ENCODE measurements at places on chromosomes 12 and 14.

GRCh38 chr14:51733147-51733546, 81.4 kb downstream of the FRMD6 start:
- DNase-seq: no peak

- no peak for DNase-seq
These were observed 118.9 kb upstream of the PLEKHG7 start for GRCh38 chr12:92583910-92584309.

DNA sequence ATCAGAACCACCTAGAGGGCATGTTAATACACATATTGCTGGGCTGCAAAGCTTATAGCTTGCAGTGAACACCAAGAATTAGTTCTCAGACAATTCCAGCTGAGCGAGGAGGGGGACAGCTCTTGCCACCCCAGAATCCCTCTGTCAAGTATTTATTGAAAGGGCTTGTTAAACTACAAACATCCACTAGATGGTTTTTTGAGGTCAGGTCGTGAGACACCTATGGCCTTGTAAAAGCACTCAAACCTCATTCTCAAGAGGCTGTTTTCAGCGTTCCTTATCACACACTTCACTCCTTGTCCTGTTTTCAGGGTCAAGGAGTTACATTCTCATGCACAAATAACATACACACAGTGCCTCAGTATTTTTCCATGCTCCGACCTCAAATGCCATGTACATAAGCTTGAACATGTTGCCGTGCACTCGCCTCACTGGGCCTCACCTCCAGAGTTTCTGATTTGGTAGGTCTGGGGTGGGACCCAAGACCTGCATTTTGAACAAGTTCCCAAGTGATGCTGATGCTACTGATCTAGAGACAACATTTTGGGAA, 98.8 kb upstream of the PTPRR start:
- DNase-seq: no peak

DNA sequence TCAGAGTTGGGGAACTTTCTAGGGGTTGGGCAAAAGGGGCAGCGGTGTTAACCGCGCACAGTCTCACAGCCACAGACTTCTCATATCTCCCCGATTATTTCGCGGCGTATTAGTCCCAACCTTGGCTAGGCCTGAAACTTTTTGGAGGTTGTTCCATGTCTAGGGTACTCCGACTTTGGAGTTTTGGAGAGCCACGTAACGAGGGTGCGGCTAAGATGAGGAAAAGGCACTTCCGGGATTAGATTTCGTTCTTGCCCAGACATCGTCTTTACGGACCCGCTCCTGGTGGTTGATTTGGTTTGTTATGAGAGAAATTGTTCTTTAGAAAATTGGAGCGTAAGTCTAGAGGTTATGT, 513 bp downstream of the CCNK start:
- no peak for DNase-seq

DNA sequence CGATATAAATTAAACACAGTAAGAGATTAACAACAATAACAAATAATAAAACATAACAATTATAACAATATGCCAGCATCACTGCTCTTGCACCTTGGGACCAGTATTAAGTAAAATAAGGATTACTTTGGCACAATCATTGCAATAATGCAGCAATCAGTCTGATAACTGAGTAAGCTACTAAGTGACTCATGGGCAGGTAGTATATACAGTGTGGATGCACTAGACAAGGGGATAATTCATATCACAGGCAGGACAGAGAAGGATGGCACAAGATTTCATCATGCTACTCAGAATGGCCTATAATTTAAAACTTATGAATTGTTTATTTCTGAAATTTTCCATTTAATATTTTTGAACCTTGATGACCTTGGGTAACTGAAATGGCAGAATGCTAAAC, 290.7 kb downstream of the ALG10B start:
- no peak for DNase-seq

- no peak for DNase-seq
These were observed 274.2 kb downstream of the SSPN start for GRCh38 chr12:26469421-26470180.

DNA sequence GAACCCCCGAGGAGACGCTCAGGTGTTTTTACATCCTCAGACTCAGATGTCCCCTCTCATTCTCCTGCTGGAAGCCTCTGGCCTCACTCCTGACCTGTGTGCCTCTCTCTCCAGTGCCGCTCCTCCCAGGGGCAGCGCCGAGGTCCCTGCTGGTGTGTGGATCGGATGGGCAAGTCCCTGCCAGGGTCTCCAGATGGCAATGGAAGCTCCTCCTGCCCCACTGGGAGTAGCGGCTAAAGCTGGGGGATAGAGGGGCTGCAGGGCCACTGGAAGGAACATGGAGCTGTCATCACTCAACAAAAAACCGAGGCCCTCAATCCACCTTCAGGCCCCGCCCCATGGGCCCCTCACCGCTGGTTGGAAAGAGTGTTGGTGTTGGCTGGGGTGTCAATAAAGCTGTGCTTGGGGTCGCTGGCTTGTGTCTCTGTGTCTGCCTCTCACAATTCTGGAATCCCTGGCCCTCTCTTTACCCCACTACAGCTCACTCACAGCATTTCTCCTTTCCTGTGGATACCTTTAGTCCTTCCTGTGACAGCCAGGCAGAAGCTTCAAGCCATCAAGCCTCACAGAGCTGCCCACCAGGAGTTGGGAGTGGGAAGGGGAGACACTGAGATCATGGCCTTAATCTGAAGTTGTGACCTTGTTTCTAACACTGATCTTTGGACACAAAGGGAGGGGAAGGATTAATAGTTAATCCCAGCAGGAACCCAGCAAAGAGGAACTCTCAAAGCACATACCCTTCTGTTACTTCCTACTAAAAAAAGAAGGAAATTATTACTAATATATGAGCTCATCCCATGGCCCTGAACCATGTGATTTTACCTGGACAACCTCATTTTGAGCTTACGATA, 1.1 kb upstream of the SOAT2 start:
- DNase-seq: peak; percentile 13

DNA sequence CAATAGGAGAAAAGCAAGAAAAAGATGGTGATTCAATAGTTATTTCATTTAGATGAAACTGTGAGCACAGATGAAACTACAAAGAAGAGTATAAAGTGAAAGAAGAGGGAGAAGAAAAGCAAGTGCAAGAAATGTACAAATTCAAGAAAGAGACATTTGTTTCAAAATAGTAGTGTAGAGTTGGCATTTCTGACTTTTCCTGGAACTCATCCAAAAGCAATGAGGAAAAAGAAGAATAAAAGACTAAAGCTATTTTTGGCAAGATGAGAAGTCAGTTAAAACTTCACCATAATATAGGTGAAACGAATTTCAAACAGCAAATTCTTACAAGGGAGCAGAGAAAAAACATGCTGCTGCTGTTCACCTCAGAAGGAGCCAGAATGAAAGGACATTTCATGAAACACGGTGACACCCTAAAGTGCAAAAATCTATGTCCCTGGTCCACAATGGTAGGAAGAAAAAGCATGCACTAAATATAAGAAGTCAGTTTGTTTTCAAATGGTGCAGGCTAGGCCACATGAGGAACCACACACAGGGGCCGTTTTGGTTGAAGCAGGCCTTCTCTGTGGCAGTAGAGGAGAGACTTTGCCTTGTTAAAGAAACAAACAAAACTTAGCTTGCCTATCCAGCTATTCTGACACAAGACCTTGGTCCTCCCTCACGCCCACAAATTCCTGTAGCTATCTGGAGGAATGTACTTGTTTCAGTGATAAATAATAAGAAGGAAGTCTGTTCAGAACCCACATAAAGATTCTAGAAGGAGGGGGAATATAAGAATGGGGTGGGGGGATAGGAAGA, 11.1 kb upstream of the CMAS start:
- DNase-seq: no peak

DNA sequence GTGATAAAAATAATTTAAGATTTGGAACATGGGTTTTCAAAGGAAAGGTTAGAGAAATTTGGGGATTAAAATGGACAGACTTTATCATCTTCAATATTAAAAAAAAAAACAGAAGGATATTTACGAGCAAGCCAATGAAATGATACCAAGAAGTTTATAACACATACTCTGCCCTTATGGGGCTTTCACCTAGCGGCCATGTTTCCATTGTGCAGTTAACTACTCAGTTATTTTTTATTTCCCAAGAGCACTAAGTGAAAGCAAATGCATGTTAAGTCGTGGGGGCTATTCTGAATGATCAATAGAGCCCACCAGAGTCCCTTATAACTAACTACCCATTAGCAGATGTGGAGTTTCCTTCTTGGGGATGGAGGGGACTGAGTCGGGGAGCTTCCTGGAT, 53.9 kb downstream of the ETV6 start:
- DNase-seq: no peak

GRCh38 chr12:38638401-38638800, 267.0 kb downstream of the CPNE8 start:
- DNase-seq: no peak

- DNase-seq: no peak
These were observed 10.6 kb upstream of the FOXN3 start for GRCh38 chr14:89427426-89428172.

DNA sequence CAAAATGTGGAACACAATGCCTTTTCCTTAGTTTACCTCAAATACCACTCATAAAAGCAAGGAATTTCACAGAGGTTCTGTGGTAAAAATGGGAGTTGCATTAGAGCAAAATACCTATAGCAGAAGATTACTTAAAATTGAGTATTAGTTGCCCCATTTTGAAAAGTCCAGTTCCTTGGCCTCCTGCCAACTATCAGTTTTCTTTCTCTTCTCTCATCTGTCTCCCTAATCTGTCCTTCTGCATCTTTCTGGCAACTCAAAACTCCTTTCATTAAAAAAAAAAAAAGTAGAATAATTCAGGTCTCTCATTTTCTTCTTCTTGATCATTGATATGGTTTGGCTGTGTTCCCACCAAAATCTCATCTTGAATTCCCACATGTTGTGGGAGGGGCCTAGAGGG, 127.3 kb downstream of the ATP23 start:
- no peak for DNase-seq

DNA sequence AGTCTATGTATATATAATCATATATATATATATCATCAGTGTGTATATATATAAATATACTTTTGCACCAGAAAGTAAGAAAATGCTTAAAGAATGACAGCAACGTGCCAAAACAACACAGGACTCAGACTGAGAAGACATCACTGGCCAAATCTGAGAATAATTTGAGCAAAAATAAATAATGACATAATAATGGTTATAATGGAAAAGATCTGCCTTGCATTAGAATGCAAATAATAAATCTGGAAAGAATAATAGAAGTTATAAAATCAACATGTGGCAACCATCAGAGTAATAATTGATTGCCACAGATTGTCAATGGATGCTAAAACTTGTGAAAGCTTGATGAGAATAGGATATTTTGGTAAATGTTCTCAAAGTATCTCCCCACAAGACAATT, 61.5 kb upstream of the PLEKHG7 start:
- no peak for DNase-seq

DNA sequence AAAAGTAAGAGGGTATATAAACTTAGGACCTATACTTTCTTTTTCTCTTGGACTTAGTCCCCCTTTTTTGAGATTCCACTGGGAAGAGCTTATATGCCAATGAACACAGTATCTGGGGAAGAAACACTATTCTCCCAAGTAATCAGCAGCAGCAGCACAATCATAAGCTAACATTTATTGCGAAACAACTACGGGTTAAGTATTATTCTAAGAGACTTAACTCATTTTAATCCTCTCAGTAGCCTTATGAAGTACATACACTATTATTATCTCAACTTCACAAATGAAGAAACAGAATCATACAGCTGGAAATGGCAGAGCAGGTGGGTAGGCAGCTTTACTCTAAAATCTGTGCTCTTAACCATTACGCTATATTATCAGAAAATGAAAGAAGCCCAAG, 27.9 kb downstream of the BAZ2A start:
- no peak for DNase-seq

DNA sequence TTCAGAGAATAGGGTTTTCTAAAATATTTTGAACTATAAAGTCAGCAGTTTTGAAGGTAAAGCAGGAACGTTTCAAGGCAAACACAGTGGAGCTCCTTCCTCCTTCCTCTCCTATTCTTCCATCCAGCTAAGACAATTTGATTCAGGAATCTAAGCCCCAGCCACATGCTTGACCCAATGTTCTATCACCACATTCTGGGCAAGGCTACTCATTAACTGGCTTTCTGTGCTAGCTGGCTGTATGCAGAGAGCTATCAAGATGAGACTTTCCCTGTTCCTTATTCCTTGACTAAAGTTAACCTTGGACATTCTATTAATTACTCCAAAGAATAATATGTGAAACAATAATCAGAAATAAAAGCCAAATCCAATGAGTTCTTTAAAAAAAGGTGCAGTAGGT, 266.9 kb downstream of the NOVA1 start:
- no peak for DNase-seq

- DNase-seq: no peak
These were observed 38.0 kb upstream of the EIF5 start for GRCh38 chr14:103296007-103296406.

GRCh38 chr14:76267322-76268046, 108.5 kb upstream of the ESRRB start:
- peak; percentile 39 for DNase-seq

DNA sequence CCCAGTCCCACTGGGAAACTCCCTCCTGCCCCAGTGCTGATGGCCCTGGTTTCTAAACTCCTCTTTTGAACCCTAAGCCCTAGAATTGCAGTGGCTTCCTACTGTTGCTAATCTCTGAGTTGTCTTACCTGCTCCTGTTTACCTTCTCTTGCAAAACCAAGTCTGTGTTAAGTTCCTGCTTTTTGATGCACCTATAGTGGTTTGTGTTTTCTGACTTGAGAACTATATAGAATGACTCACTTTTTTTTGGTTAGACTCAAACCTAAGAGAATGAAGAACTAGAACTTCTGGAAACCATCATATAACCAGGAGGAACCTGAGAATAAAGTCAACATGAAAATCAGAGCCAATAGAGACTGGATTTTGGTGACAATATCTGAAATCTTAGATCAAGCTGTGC, 5.5 kb upstream of the GAS2L3 start:
- no peak for DNase-seq

GRCh38 chr14:92534932-92535643, 21.5 kb downstream of the RIN3 start:
- no peak for DNase-seq

- DNase-seq: no peak
These were observed 462.5 kb upstream of the TBX3 start for GRCh38 chr12:115146453-115146852.

DNA sequence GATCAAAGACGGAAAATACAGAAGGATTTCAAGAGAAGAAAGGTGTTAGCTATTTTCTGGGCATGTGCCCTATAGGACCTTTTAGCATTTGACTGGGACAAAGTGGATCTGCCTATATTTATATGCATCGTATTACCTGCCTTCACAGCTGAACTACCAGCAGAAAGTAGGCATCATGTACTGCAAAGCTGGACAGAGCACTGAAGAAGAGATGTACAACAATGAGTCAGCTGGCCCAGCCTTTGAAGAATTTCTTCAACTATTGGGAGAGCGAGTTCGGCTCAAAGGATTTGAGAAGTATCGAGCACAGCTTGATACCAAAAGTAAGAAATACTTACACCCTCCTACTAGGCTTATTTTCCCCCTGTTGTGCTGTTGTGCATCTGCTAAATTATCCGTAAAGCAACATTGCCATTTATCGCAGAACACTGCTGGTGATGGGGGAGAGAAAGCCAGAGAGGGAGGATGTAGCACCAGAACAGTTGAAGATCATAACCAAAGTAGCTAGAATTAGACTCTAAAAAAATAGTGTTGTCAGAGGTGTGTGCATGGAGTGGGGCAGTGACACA, 282.0 kb upstream of the RGS6 start:
- DNase-seq: no peak

Measured in GM13977 (cell line).